NCI-H1436 treated with DMSO at 0.1 percent for 48 hours (cell line): ENCODE measurements at places on chromosomes 12 and 14.

DNA sequence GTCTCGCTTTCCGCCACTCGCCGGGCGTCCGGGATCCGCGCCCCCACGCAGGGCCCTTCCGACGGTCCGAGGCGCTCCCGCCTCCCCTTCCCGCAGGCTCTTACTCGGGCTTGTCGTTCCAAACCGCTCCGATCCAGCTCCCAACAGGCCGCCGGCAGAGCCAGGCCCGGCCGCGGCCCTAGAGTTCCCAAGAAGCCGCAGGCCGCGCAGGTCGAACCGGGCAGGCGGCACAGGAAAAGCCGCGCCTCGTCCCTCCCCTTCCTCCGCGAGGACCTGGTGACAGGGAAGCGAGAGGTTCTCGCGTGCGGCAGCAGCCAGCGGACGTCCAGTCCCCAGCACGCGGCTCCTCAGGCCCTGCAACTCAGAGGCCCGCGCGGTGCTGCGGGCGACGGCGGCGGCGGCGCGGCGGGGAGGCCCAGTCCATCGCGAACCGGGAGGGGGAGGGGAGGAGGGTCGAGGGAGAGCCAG is 272 bp downstream of the HECTD1 start:
- DNase-seq = no peak

- DNase-seq = no peak
These were observed 65.3 kb downstream of the FOXN3 start for GRCh38 chr14:89351516-89352404.

- DNase-seq = no peak
These were observed 28.8 kb downstream of the ATXN2 start for GRCh38 chr12:111570084-111570961.

GRCh38 chr12:56267443-56268071 is 815 bp downstream of the COQ10A start:
- no peak for DNase-seq

DNA sequence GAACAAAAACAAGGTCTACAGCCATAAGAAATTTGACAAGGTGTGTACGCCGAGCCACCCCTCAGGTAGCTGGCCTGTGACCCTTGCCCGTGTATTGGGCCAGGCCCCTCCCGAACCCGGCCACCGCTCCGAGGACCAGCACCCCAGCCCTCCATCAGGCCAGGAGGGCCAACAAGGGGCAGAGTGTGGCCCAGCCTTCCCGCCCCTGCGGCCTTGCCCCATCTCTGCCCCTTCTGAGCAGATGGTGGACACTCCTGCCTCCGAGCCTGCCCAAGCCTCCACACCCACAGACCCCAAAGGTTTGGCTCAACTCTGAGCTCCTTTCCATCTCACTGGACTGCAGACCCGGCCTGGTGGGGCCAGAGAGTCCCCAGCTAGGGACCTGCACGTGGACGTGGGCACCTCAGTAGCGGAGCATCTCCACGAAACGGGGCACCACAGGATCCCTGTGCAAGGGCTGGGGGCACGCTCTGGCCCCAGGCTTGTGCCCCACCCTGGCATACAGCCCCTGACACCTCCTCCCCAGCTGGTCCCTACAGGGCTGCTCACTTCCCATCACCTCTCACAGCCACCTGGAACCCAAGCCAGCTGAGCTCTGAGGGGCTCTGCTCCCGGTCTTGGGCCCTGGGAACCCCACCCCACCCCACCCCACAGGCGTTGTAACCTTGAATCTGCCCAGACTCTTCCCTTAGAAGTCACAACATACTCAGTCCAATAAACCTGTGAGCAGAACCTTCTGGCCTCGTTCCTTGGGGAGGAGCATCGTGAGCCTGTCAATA is 3.3 kb downstream of the P2RX2 start:
- no peak for DNase-seq

- DNase-seq = no peak
These were observed at the start of gene ITPK1 for GRCh38 chr14:93115821-93116675. TSS of gene ITPK1 (minus strand) at chr14:93115925. CDS start at chr14:93115163, 762 bp downstream.

- DNase-seq = no peak
These were observed 50.0 kb upstream of the PRICKLE1 start for GRCh38 chr12:42639556-42639955.

DNA sequence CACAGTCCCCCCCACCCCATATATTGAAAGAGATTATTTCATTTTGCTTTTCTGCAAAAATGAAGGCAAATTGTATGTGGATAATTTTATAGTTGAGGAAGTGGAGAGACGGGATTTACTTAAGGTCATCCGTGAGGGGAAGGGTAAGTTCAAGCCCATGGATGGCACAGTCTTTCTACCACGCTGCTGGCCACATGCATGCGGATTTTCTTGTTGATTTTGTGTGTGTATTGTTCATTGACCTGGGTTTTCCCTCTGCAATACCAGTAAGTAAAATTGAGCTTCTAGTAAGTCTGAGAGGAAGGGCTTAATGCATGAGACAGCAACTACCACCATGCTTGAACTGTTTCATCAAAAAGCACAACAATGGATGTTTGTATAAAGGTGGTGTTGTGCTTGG is 35.1 kb downstream of the ACACB start:
- no peak for DNase-seq

GRCh38 chr12:17134315-17134714 is 528.4 kb upstream of the LMO3 start:
- DNase-seq = no peak

DNA sequence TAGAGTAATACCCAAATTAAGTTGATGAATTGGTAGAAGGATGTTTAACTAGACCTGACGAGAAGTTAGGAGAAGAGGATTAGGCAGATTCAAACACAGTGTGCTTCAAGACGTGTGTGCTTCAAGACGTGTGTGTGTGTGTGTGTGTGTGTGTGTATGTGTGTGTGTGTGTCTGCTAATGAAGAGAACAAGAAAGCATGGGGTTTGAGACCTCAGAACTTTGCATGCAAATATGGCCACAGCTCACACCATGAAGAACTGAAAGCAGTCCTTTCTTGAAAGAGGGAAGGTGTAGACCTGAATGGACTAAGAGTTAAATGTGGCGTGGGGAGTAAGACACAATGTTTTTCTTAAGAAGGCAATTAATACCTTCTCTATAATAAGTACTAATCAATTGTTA is 32.5 kb upstream of the SSPN start:
- no peak for DNase-seq

DNA sequence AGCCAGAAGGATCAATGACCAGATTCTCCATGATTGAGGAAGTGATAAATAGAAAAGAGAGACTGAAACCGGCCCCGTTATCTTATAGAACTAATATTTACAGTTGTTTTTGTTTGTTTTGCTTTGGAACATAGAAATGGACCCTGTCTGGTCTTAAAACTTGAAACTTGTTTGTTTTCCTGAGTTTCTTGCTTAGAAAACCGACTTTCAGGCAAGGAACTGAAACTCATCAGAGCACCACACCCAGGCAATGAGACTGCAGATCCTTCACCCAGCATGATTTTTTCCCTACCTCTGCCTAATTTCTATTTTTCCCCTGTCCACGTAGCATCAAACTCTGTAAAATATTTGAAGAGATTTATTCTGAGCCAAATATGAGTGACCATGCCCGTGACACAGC is 10.6 kb upstream of the CLEC12A start:
- DNase-seq = no peak

- no peak for DNase-seq
These were observed 16.4 kb upstream of the PUS1 start for GRCh38 chr12:131912518-131913274.

- no peak for DNase-seq
These were observed 13.9 kb downstream of the ASPG start for GRCh38 chr14:104099096-104100041.

GRCh38 chr12:70094467-70094866 is 148.8 kb upstream of the CNOT2 start:
- DNase-seq = no peak

DNA sequence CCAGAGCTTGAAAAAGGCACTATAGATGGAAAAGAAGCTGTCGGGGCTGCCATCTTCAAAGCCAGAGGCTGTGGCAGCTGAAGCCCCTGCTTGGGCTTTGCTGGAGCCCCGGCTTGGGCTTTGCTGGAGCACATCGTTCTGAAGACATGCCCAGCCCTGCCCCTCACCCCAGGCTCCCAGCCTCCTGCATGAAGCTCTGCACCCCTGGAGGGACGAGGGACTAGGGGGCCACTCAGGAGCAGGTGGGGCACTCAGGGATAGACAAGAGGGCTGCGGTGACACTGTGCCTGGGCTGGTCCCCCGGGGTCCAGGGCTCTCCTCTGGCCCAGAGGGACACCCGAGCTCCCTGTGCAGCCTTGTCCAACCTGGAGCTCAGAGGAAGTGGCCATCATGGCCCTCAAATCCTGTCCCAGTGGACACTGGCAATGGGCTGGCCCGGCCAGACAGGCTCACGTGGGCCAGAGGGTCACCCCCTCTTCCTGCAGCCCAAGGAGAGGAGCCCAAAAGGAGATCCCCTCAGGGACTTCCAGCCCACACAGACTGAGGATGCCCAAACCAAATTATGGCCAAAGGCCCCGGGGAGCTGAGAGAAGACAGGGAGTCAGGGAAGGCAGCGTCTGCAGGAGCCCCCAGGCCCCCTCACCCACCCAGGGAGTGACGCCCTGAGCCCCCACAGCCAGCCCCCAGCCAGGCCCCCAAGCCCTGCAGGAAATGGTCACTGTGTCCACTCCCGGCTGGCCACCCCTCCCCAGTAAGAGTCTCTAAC is 23.1 kb upstream of the C14orf180 start:
- DNase-seq = no peak

- DNase-seq = no peak
These were observed 78.7 kb upstream of the HIF1A start for GRCh38 chr14:61616524-61617185.

DNA sequence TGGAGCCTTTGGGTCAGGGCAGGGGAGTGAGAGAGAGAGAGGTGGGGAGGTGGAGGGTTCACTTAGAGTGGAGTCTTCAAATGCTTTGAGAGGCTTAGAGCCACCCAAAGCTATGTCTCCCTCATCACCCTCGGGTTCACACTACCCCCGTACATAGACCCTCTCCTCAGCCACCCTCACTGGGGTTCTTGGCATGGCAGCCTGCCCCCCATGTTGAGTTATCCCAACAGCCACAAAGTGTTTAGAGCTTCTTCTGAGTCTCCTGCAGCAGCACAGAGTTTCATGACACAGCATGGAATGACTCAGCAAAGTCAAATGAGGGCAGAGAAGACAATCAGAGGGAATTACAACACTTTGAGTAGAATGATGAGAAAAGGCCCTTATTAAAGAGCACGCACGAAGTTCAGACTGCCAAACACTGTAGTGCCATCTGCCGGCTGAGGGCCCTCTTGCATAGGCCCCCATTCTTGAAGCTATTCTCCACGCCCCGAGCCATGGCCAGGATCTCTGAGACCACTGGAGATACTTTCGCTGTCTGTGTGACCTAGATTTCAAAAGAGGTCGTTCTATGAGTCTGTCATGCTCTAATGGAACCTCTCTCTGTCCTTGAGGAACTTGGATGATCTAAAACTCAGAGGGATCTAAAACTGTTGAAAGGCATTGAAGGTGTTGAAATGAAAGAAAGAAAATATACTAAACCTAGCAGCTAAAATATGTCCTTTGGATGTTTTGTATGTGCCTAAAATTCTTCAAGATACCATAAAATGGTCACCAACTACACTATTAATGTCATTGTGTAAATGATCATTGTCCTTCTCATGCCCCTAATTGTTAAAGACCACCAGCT is 221.9 kb downstream of the PELI2 start:
- peak; percentile 50 for DNase-seq

DNA sequence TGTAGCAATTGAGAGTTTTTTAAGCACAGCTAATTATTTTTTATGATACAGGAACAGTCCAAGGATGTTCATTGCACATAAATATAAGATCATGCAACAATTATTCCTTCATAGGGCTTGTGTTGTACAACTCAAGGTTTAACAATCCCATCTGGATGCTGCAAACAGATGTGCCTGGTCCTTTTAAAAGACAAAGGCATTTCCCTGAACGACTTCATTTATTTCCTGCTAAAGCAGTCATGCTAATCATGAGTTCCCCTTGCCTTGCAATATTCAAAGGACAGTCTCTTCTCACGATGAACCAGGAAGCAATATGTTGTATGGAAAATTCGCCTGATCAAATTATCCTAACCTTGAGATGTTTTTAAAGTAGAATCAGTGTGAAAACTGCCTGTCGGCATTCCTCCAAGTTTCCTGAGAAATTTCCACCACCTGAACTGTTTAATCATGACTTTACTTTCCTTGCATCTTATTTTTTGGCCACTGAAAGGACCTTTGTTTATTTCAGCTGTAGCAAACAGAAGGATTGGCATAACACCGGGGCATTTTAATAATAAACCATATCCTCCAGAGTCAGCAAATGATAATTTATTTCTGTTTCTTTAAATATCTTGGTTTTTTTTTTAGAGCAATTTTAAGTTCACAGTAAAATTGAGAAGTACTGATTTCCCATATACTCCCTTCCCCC is 33.9 kb upstream of the TSPAN8 start:
- no peak for DNase-seq

- no peak for DNase-seq
These were observed 19.0 kb downstream of the FAM222A start for GRCh38 chr12:109732321-109733305.

- no peak for DNase-seq
These were observed 28.2 kb downstream of the DAD1 start for GRCh38 chr14:22560662-22561365.

DNA sequence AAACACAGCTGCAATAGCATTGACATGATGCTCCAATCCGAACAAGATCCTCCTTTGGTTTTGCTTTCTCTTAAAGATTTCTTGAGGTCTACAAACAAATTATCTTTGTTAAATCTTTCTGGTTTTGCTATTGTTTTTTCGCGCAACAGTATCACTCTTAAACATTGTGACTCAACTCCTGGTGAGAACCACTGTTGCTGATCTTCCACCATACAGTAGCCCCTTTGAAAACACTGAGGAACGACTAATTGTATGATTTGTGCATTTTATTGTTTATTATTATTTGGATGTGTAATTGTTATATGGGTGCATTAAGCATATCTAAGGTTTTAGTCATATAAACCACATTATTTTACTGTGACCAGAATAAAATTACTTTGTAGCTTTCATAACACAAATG is 282.8 kb downstream of the EGLN3 start:
- no peak for DNase-seq

GRCh38 chr12:4809013-4809448 is 88.8 kb downstream of the GALNT8 start:
- DNase-seq = no peak

- DNase-seq = no peak
These were observed 22.0 kb downstream of the CD9 start for GRCh38 chr12:6222078-6222654.

GRCh38 chr12:117980616-117981015 is 11.8 kb upstream of the KSR2 start:
- DNase-seq = no peak

DNA sequence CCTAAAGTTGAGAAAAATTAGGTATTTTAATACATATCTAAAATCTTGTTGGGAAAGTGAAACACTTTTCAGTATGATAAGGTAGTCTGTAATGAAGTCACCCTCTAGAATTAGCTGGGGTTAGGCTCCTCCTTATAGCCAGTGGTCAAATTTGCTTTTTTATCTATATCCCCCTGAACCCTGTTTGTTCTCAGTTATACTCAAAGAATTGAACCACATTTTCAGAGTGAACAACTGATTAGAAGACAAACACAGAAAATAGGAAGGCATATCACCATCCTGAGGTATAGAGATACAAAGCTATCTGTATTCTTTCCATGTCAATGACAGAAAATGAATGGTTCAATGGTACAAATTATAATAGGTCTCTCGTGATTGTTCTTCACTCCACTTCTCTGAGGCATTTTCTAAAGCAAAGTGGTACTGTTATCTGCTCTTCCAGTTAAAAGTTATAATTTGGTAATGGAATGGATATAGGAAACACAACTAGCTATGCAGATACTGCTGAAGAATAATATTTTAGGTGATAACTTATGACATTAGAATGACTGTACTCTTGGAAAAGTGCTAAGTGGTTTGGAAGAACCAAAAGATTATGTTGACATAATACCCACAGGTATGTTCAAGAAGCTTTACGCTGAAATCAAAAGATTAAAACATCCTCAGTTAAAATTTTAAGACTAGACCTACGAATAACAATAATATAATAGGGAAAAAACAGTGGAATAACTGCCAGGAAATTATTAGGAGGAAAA is 27.6 kb downstream of the WASHC3 start:
- no peak for DNase-seq
